Thymus (tissue), 14 donors: ENCODE measurements at places on chromosomes 7 and 10. TPM values are rescaled to one million over a fixed set of nuclear protein-coding genes. Genes with fewer than 3 reads are reported as not detected.

Gene AASS
- total RNA-seq = 2.5 TPM

DNA sequence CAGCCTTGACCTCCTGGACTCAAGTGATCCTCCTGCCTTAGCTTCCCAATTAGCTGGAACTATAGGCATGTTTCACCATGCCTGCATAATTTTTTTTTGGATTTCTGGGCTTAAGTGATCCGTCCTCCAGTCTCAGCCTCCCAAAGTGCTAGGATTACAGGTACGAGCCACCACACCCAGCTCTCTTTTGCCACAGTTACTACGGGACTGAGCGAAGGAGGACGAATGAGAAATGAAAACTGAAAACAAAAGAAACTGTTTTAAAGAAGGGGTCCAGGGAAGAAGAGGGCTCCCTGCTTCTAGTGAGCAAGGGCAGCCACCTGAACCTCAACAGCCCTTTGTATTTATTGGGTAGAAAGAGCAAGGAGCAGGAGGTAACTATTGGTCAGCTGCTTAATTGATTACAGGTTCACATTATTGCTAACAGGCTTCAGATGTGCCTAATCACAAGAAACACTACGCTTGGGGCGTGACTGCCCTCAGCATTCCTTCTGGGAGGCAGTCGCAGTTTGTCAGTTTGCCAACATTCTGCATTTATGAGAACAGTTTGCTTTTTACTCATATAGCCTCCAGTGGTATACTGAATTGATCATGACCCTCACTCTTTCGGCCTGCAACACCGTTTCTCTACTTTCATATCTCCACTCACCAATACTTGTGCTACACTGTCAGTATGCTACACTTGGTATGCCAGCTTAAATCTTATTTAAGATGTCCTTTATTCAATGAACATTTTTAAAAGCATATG, 676.8 kb downstream of the DNAJB9 start:
- no peak for DNase-seq

- no peak for DNase-seq
These were observed 109.8 kb upstream of the WDR11 start for GRCh38 chr10:120741396-120741795.

DNA sequence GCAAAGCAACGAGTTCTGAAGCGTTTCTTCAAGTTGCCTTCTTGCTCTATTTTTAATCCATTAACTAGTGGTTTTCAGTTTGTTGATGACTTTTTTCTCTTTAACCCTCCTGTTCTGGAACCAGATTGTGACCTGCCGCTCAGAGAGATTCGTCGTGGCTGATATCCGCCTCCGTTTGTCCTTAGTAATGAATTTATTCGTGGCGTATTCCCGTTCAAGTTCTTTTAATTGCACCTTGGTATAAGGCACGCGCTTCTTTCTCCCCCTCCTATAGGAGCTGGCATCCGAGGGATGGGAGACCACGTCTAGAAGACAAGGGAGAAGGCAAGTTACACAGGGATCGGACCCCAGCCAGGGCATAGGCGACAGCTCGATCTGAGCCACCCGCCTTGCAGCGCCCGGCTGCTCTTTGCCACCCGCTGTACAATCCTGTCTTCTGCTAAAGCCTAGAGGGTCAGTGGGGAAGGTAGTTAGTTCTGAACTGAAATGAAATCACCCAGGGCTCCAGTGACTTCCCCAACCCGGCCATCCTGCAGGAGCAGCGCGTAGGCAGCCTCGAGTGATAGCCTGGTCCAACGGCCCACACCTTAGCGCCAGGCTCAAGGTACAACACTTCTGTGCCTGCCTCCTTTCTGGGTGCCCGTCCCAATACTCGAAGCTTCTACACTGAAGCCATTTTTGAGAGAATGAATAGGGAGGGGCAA, 1.6 kb downstream of the HOXA13 start:
- no peak for DNase-seq

Gene TBX20
- total RNA-seq = 0.09 TPM

Gene FAM25G
- 1.2 TPM for total RNA-seq

GRCh38 chr7:70585071-70585470, 546.9 kb upstream of the GALNT17 start:
- DNase-seq = no peak

- no peak for DNase-seq
These were observed 76.6 kb downstream of the DGKB start for GRCh38 chr7:14825912-14826311.

- no peak for DNase-seq
These were observed 2.4 kb downstream of the ADCK2 start for GRCh38 chr7:140674899-140675701.
